ENCODE measurements at places on chromosomes 11 and 22.

DNA sequence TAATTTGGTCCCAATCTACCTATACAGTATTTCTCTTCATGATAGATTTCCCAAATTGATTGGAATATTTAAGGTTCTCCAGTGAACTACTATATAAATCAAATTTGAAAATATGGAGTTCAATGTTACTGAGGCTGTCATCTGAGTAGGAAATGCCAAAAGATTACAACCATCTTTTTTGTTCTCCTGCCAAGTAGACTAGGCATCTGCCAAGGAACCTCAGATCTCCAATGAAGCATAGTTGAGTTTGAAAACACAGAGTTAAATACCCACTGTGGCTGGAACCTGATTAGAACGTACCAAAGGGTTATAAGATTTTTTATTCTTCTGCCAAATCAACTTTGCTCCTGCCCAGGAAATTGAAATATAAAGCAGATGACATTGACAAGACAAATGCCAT is 330.9 kb downstream of the CNTN5 start:
- no peak for DNase-seq

GRCh38 chr11:65121865-65122696 is at the start of the genes FAU and MRPL49:
FAU (minus strand) TSS chr11:65122134; CDS start chr11:65121813, 321 bp downstream.
MRPL49 (plus strand) TSS chr11:65122321; CDS start chr11:65122347, 26 bp downstream.
- DNase-seq = peak; percentile 99

- no peak for DNase-seq
These were observed 13.9 kb downstream of the HSD17B12 start for GRCh38 chr11:43694477-43694876.

GRCh38 chr11:109510316-109510715 is 88.3 kb downstream of the C11orf87 start:
- DNase-seq = no peak

- no peak for DNase-seq
These were observed 530.2 kb downstream of the DLG2 start for GRCh38 chr11:85096939-85097338.

DNA sequence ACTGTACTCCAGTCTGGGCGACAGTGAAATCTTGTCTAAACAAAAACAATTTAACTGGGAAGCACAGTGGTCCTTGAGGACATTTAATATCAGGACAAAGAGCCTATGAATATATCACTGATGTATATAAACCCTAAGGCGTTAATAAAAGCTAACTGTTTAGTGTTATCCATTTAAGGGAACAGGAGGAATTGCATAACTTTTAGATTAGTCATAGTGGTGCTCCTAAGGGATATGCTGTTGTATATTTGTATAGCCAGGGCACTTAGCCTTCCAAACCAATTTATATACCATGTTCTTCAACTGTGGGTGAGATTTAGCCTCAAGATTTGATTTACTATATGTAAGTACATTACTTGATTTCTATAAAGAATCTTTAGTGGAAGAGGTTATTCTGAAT is 3.0 kb upstream of the CHEK1 start:
- no peak for DNase-seq

DNA sequence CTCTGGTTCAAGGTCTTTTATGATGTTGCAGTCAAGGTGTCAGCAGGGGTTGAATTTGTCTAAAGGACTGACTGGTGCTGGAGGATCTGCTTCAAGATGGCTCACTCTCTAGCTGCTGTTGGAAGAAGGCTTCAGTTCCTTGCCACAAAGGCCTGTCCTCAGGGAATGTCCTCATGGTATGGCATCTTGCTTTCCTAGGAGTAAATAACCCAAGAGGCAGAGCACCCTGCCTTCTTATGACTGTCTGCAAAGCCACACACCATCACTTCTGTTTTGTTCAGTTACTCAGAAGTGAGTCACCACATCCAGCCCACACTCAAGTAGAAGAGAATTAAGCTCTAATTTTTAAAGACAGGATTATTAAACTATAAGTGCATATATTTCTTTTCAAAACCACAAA is 45.2 kb downstream of the PLAAT5 start:
- DNase-seq = no peak

DNA sequence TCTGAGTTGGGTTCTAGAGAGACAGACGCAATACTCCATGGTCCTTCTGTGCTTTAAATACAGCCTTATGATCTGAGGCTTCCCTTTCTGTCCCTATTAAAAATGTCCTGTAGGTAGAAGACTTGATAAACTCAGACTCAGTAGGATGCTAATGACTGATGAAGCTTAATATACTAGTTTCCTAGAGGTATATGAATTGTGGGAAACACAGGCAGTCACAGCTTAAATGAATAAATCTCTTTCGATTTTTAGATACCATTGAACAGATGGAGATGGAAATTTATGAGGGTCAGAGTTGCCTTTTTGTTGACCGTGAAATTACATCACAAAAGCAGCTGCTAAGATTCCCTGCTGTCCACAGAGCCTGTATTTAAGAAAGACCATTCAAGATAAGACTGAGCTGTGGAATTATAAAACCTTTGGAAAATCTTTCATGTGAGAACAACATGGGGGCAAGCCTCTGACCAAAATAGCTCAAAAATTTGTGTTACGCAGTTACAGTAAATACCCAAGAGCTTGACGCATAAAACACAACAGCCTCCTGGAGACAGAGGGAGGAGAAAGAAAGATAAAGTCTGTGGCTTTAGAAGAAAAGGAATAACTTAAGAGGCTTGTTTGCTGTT is 172.3 kb downstream of the AASDHPPT start:
- DNase-seq = no peak

DNA sequence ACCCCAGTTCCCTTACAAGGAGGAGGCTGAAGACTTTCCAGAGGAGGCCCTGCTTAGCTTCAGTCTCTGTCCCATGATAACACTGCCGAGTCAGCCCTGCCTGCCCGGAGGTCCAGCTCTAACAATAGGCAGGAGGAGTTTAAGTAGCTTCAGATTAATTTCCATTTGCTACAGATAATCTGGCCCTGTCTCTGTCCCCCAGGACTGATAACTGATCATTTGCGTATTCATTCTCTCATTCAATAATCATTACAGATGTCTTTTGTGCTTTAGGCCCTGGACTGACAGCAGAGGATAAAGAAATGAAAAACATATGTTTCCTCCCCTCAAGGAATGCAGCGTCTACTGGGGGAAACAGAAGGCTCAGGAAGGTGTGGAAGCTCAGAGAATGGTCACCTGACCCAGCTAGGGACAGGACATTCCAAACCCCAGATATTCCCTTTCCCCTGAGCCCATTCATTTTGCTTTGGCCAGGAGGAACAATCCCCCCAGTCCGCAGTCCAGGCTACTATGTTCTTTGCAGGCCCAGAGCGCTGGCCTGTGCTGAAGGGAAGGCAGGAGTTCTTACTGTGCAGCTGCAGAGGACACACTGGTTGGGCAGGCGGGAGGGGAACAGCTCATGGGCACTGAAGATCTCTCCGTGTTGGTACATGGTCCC is 20.8 kb downstream of the CHRDL2 start:
- no peak for DNase-seq

DNA sequence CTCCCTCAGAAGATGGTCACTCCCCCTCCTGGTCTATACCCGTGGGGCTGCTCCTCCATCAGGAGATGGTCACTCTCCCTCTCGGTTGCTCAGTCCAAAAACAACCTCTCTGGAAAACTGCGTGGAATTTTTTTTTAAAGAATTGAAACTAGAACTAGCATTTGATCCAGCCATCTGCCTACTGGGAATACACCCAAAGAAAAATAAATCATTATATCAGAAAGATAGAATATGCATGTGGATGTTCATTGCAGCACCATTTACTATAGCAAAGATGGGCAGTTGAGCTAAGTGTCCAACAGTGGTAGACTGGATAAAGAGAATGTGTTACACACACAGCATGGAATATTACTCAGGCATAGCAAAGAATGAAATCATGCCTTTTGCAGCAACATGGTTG is 75.7 kb upstream of the B3GAT1 start:
- DNase-seq = no peak

DNA sequence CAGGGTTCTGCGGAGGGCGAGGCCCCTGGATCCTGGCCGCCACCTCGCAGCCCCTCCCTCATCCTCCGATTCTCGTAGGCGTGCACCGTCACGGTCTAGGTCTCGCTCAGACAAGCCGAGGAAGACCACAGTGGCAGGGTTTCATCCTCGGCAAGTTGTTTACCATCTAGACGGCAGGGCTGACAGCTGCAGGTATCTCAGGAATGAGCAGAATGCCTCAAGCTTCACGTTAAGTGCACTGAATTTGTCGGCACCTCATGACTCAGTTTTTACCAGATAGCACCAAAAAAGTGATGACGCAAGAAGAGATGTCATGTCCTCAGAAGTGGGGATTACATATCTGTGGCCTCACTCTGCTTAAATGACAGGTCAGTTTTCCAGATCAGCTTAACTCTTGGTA is 35.1 kb downstream of the WT1 start:
- no peak for DNase-seq

DNA sequence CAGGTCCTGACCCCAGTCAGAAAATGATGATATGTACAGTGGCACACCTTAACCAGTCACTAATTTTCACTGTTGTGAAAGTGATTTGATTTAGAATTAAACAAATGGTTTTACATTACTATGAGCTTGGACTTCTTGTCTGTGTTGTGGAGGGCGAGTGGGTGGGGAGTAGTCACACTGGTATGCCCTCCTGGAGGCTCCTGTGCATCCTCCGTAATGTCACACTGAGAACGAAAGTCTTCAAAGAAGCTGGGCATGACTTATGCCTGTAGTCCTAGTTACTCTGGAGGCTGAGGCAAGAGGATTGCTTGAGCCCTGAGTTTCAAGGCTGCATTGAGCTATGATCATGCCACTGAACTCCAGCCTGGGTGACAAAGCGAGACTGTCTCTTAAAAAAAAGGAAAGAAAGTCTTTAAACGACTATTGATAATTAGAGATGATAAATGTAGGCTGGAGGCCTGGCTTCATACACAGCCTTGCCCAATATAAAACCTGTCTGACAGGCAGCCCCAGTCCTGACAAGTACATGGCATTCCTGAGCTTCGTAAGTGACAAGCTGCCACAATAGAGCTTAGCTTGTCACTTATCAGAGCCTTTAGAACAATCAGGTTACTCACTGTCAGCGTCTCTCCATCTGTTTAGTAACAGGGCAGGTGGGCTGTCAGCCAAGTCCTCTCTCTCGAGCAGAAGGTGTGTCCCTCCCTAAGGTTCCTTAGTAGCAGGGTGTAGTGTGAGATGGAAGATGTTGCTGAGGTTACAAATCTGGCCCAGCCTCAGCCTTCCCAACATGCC is 5.0 kb upstream of the LIMK2 start:
- no peak for DNase-seq

DNA sequence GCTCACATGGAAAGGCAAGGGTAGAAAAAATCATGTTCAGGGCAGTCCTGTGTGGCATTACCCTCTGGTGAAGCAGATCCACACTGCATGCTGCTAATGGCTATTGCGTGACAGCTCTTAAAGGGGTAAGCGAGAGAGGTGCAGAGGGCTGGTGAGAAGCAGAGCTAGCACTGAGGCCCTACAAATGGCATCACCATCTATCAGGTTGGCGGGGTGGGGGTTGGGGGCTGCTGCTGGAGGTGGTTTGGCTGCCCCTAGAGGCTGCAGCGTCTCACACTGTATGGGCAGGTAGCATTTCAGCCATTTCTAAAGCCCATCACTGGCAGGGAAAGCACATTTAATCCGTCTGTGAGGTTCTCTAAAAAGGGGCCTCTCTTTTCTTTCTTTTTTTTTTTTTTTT is 16.9 kb upstream of the TMA7B start:
- DNase-seq = no peak

GRCh38 chr22:50443801-50444625 is 30.8 kb downstream of the SBF1 start:
- DNase-seq = no peak

- DNase-seq = no peak
These were observed 26.9 kb downstream of the ARFGAP2 start for GRCh38 chr11:47149782-47150181.

DNA sequence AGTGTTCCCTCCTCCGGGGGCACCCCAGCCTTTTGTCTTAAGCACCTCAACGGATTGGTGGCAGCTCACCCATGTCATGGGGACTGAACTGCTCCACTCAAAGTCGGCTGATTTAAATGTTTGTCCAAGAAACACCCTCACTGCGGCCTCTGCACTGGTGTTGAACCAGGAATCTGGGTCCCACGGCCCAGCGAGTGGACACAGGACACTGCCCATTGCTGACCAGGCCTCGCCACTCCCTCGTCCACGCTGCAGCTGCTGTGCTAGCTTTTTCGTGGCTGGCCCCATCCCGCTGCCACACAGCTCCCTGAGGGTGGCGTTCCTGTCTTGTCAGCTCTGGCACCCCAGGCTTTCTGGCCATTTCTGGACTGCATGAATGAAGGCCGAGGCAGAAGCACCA is 646.2 kb downstream of the BRD1 start:
- no peak for DNase-seq

GRCh38 chr22:43944670-43945430 is 10.4 kb upstream of the SAMM50 start:
- no peak for DNase-seq

DNA sequence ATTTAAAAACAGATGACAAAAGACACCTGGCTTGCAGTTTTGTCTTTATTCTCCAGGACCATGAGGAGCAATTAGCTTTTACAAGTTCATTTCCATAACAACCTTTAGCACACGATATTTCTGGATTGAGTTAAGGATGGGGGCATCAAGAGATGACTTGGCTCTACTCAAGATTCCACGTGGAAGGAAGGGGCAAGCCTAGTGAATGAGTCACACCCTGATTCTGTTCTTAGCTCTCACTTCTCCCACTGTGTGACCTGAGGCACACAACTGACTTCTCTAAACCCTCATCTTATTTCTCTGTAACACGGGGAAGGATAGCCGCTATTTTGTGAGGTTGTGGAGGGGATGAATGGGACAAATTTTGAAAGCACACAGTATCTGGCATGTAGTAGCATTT is 185.5 kb downstream of the KIRREL3 start:
- no peak for DNase-seq

- no peak for DNase-seq
These were observed 92.2 kb downstream of the LUZP2 start for GRCh38 chr11:24589064-24589463.

DNA sequence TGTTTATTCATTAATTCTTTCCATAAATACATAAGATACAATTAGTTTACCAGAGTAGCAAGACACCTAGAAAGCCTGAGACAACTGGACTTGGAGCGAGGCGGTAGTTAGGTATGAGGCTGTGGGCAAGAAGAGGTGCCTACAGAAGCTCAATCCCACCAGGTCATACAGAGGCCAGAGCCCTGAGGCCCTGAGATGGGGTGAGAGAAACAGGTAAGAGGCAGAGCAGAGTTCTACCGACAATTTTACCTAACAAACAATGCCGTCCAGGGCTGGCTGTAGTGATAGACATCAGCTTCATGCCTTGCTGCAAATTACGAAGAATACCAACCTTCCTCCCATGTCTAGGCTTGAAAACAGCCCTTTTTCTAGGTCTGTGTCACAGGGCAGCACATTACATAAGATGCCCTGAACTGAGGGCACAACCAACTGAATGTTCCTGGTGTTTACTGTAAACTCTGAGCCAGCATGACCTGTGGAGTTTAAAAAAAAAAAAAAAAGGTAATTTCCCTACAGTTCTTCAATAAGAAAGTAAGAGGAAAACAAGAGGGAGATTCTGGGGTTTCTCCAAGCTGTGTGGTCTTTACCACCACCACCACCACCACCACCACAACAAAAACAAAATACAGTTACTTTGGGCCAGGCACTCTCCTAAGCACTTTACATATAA is 105.8 kb downstream of the GAB2 start:
- no peak for DNase-seq
